Thoracic aorta (tissue), 2 donors: ENCODE measurements at places on chromosomes 16 and 17.

DNA sequence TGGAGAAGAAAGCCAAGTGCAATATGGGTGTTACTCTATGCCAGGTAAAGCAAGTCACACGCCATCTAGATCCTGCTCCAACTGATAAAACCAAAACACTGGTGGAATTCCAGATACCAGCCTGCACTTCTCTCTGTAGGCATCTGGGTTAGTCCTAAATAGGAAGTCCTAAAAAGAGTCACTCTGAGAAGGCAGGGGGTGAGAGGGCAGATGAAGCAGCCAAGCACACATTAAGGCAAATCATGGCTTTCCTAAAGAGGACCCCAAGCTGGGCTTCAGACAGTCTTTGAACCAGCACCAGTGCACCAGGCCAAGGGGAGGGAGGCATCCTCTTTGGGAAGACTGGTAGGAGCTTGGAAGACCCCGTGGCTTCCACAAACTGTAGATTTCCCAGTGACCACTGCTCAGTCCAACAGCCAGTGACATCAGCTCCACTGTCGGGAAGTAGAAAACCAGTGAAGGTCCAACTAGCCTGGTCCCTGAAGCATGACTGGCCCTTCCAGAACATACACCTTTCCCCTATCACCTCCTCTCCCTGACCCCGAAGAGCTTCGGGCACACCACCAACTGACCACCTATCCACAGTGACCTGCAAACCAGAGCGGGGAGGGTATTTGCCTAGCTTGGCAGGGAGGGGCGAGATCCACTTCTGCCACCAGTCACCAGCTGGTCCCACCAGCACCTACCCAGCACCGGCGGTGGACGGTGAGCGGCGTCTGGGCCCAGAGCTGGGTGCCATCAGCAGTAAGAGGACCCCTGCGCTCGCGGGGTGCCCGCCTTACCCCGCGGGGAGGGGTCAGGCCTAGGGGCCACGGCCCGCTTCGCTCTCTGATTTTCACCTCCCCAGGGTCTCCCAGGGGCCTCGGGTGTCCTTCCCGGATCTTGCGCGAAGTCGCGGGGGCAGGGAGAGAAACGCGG is 1.0 kb downstream of the LITAF start:
- H3K27ac ChIP-seq: peak overlapping the region; percentile 97
- peak overlapping the region; percentile 93 for H3K4me3 ChIP-seq
- no peaks in the 10 kb centered on the region for H3K27me3 ChIP-seq
- no peak for DNase-seq

DNA sequence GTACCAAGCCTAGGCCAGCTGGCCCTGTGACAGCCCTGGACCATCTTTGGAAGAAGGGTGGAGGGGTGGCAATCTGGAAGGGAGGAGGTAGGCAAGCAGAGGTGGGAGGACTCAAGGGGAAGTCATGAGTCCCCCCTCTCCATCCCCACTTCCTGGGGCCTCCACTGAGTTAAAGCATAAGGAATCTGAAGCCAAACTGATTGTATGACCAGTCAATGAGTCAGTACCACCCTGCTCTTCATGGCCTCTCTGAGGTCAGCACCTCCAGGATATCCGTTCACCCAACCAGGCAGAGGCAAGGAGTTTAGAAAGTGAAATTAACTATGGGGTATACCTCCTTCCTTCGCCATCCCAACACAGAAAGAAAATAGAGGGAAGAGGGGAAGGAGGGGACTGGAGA is 272.7 kb downstream of the SOX9 start:
- no peak overlapping the region for H3K27ac ChIP-seq
- H3K27me3 ChIP-seq: no peaks in the 10 kb centered on the region
- H3K36me3 ChIP-seq: no peaks in the 10 kb centered on the region
- no peak for DNase-seq
- no peak overlapping the region for H3K4me3 ChIP-seq
- H3K4me1 ChIP-seq: no peaks in the 10 kb centered on the region

DNA sequence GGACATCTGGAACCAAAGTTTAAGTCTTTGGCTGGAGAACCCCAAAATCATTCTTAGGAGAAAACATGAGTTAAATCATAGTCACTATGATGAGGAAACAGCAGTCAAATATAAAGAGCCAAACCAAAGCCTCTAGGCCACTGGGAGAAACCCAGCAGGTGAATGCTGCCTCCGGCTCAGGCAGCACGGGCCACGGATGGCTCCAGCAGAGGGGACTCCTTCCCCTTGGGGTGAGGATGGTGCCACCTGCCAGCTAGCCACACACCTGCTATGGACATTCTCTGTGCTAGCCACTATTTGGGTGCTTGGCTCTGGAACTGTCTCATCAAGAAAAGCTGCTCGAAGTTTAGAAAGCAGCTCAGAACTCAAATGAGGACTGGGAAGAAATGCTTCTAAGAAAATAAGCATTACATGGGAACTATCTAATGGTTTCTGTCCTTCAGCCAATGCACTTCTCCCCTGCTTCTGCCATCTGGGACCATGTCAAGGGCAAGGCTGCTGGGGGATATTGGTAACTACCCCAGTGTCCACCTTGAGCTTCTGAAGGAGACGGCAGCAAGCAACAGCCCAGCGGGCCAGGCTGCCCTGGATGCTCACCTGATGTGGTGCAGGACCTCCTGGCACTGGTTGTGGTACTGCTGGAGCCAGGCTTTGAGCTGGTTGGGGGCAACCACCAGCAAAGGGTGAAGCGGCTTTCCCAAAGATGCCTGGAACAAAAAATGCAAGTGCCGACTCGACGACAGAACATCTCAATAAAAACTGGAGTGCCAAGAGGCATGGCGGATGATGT is 22.5 kb downstream of the ELAC2 start:
- H3K4me1 ChIP-seq: no peaks in the 10 kb centered on the region
- DNase-seq: no peak
- H3K4me3 ChIP-seq: no peak overlapping the region
- no peak overlapping the region for H3K27ac ChIP-seq
- H3K36me3 ChIP-seq: peaks cover 87% of the 10 kb centered on the region

GRCh38 chr17:2020721-2021120 is 4.4 kb downstream of the RTN4RL1 start:
- H3K36me3 ChIP-seq: no peaks in the 10 kb centered on the region
- H3K4me1 ChIP-seq: peaks cover 3% of the 10 kb centered on the region
- H3K27me3 ChIP-seq: no peaks in the 10 kb centered on the region
- no peak for DNase-seq
- no peak overlapping the region for H3K27ac ChIP-seq

GRCh38 chr17:74569020-74570003 is 2.0 kb upstream of the CD300H start:
- H3K27ac ChIP-seq: no peak overlapping the region
- no peaks in the 10 kb centered on the region for H3K36me3 ChIP-seq
- peak; percentile 35 for DNase-seq

- DNase-seq: no peak
- no peak overlapping the region for H3K27ac ChIP-seq
- H3K4me1 ChIP-seq: no peaks in the 10 kb centered on the region
- no peak overlapping the region for H3K4me3 ChIP-seq
- no peaks in the 10 kb centered on the region for H3K27me3 ChIP-seq
Observed at GRCh38 chr17:5672141-5672540, 87.8 kb upstream of the NLRP1 start.

DNA sequence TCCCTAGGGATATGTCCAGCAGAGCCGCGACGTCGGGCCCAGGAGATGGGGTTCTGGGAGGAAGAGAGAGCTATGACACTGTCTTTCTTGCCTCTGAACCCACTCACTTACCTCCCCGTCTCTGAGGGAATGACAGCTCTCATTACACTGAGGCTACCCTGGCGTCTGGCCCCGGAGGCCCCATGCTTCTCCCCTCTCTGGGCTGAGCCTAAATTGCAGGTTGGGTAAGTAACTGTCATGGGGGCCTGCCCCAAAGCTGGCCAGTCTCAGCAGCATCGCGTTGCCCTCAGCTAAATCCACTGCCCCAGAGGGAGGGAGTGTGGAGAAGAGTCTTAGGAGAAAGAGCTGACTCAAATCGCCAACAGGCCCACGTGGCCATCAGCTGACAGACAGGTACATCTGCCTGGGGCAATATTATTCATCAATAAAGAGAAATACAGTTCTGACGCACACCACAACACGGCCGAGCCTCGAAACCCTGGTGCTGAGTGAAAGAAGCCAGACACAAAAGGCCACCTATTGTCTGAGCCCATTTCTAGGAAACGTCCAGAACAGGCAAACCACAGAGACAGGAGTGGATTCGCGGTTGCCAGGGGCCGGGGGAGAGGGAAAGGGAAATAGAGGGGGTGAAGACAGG is 156.4 kb downstream of the C16orf95 start:
- H3K36me3 ChIP-seq: no peaks in the 10 kb centered on the region
- no peak overlapping the region for H3K27ac ChIP-seq
- H3K4me1 ChIP-seq: no peaks in the 10 kb centered on the region
- H3K4me3 ChIP-seq: no peak overlapping the region
- no peak for DNase-seq
- no peaks in the 10 kb centered on the region for H3K27me3 ChIP-seq

DNA sequence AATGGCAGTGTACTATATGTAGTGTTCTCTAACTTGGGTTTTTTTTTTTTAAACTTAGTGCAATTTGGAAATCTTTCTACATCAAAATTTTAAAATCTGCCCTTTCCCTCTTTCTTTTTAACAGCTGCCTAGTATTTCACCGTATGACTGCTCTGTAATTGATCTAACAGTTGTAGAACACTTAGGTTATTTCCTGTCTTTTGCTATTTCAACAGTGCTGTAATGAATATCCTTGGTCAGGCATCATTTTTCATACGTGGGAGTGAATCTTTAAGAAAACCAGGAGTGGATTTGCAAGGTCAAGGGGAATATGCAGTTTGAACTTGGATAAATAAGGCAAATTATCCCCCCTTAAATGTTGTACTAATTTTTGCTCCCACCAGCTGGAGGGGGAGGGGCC is 3.8 kb downstream of the NLRC5 start:
- H3K4me1 ChIP-seq: peaks cover 20% of the 10 kb centered on the region
- no peak for DNase-seq
- no peaks in the 10 kb centered on the region for H3K36me3 ChIP-seq

- no peaks in the 10 kb centered on the region for H3K4me1 ChIP-seq
- H3K27ac ChIP-seq: no peak overlapping the region
- no peaks in the 10 kb centered on the region for H3K36me3 ChIP-seq
Observed at GRCh38 chr16:10859658-10860057, 17.3 kb upstream of the CIITA start.
